NCI-H2171 treated with DMSO at 0.1 percent for 48 hours (cell line): ENCODE measurements at places on chromosomes 1 and 21.

GRCh38 chr1:245411245-245412036 lies 256.7 kb downstream of the KIF26B start:
- DNase-seq: no peak

DNA sequence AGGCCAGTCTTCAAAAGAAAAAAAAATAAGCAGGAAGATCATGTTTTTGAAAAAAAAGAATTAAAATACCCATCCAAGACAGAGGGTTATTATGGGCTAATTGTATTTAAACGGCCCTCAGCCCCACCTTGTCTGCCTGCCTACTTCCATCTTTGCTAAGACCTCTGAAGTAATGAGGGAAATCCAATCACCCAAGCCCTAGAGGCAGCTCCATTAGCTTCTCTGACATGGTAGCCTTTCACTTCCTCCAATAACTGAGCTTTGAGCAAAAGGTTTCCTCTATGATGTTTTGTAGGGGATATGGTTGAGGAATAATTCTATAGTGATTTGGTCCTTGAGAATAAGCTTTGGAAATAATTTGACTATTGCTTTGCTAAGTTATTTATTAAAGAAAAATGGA lies 178.2 kb upstream of the SGIP1 start:
- DNase-seq: no peak

DNA sequence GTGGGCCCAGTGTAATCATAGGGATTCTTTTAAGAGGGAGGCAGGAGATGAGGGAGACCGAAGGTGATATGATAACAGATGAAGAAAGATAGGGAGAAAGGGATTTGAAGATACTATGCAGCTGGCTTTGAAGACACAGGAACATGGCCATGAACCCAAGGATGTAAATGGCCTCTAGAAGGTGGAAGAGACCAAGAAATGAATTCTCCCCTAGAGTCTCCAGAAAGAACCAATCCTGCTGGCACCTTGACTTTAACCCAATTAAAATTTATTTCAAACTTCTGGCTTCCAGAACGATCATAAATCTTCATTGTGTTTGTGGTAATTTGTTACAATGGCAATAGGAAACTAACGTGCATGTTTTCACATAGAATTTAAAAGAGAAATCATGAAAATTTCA lies 95.0 kb upstream of the GORAB start:
- no peak for DNase-seq

- no peak for DNase-seq
Measured at GRCh38 chr1:159652506-159652905, 61.9 kb downstream of the CRP start.

GRCh38 chr1:200895443-200895789 lies 716 bp downstream of the INAVA start:
- DNase-seq: no peak

DNA sequence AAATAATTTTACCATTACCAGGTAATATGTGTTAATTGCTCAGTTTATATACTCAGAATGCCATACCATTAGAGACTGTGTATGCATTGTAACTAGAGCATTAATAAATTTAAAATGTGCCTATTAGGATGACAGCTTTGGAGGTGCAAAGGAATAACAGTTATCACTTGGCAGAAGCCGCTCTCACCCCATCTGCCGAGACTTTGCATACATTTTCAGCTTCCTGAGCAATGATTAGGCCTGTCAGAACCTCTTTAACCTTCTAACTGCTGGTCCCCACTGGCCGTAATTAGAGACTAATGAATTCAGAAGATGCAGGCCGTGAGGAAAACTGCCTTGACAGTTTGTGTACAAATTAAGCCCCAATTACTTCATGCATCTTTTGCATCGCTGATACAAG lies 158.0 kb upstream of the PROX1 start:
- DNase-seq: peak; percentile 68

DNA sequence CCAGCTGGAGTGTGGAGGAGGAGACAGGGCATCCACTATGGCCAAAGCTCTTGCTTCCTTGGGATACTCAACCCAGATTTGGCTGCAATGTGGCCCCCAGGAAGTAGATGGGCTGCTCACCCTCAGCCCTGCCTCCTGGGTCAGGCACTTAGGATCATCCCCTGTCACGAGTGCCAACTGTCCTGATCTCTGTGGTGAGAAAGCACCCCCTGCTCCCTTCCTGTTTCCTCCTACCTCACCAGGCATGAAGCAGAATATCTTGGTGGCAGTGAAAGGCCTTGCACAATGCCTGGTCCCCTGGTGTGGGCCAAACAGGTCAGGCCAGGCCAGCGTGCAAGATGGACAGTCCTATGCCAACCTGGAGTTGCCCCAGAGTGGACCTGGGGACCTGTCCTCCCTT lies 211.7 kb downstream of the GRIK3 start:
- DNase-seq: no peak

DNA sequence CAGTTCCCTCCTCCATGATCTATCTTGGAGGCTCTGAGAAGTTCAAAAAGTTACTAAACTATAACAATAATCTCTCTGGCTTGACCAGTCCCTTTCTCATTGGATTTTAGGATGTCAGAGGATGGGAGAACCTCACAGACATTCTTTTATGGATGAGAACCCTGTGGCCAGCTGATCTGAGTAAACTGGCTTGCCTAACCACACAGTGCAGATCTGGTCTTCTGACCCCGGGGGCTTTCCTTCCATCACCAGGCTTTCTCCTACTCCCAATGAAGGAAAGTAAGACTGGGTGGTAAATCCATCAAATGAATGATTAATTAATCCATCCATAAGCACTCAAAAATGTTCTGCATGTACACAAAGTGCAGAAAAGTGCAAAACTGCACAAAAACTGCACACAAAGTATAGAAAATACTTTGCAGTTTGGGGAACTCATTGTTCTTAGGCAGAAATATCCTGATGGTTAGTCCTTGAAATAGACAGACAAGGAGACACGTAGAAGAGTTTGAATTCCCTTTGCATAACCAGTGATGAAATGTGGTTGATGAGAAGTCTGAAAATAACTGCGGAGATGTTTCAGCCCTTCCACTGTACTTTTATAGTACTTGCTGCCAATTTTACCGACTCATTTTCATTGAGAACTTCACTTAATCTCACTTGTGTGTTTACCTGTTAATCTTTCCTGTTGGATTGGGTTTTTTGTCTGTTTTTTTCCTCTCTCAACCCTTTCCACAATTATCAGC lies 2.5 kb upstream of the F3 start:
- DNase-seq: no peak

- DNase-seq: no peak
Measured at GRCh38 chr1:196214866-196215265, 393.4 kb downstream of the KCNT2 start.

GRCh38 chr1:219514728-219515127 lies 98.2 kb downstream of the ZC3H11B start:
- no peak for DNase-seq

DNA sequence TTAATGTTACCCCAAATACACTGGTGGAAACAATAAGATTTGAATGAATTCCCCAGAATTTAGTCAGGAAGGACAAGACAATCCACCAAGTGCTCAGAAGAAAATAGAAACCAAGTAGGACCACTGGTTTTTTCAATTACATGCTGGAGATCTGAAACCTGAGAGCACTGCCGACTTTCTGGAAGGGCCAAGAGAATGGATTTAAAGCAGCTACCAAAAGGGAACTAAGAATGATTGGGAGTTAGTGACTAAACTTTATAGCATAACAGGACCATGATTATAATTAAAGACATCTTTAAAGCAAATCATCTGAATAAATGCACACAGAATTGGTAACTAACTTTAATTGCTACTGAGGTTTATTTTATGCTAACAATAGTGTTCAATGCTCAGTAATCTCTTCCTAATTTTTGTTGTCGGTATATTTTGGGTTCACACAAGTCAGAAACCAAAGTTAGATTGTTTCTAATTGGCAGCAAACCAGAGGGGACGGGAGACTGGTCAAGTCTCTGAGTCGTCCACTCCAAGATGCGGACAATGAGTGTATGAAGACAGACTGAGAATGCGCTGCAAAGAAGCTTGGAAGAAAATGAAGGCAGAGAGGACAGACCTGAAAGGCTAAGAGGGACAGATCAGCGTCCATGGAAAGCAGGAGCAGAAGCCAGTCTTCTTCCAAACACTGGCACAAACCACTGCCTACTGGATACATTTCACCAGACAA lies 2.3 kb upstream of the RGS13 start:
- DNase-seq: no peak

- DNase-seq: no peak
Measured at GRCh38 chr1:210378736-210379135, 50.0 kb downstream of the HHAT start.

DNA sequence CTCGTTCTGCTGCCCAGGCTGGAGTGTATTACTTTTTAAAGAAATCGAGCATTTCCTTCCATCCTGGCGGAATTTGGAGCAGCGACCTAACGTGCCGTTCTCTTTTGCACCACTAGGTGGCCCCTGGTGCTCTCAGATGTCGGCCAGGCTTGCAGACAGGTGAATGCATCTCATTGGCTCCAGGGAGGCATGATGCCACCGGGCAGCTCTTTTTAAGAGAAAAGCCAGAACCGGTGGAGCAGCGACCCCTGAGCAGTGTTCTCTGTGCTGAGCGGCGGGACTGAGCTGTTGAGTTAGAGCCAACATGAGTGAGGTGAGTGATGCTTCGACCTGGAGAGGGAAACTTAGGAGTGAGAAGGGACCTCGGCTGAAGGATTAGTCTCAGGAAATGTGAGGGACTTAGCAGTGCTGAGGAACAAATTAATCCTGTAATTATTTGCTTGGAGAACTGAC lies at the start of gene PCP4:
TSS of gene PCP4 (plus strand) at position 241 of the 453 bp plus-strand sequence. CDS start at position 305, 64 bp downstream.
- peak; percentile 74 for DNase-seq

DNA sequence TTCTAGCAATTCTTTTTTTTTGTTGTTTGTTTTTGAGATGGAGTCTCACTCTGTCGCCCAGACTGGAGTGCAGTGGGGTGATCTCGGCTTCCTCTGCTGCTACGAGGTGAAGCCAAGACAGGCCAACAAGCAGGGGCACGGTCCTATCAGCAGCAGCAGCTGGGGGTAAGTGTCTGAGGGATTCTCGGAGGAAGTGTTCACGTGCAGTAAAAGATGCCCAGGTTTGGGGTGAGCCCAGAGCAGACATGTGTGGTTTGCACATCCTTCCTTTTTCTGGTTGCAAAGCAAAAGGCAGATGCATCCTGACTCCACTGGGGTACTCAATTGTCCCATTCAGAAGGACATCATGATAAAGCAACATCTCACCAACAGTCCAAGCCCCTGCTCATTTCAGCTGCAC lies 27.7 kb downstream of the PIGP start:
- no peak for DNase-seq

GRCh38 chr1:198234520-198235251 lies 77.9 kb downstream of the NEK7 start:
- DNase-seq: peak; percentile 32

GRCh38 chr1:99820546-99820945 lies 29.6 kb upstream of the AGL start:
- no peak for DNase-seq

DNA sequence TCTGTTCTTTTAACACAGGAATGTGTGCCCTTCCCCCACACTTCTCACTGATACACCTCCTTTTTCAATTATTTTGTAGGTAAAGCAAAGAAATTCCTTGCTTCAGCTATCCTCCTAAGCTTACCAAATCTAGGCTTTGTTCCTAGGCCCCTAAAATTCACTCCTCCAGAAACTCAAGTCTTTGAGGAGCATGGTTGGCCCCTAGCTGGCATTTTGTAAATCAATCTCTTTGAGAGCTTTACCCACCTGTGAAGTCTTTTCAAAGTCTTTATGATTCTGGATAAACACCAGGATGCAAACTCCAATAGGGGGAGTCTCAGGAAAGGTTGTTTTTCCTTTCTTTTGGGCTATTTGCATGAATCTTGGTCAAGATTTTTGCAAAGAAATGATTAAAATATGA lies 82.9 kb upstream of the ZNF644 start:
- no peak for DNase-seq

DNA sequence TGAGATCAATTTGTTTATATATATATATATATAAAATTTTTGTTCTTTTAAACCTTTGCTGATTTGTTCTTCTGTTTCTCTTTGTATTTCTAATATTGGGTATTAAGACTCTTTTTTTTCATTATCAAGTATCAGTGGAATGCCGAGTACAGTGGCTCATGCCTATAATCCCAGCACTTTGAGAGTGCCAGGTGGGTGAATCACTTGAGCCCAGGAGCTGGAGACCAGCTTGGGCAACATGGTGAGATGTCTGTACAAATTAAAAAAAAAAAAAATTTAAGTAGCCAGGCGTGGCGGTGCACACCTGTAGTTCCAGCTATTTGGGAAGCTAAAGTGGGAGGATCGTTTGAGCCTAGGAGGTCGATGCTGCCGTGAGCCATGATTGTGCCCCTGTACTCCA lies 67.1 kb downstream of the MAST2 start:
- no peak for DNase-seq

- DNase-seq: no peak
Measured at GRCh38 chr1:198175423-198176170, 18.8 kb downstream of the NEK7 start.

DNA sequence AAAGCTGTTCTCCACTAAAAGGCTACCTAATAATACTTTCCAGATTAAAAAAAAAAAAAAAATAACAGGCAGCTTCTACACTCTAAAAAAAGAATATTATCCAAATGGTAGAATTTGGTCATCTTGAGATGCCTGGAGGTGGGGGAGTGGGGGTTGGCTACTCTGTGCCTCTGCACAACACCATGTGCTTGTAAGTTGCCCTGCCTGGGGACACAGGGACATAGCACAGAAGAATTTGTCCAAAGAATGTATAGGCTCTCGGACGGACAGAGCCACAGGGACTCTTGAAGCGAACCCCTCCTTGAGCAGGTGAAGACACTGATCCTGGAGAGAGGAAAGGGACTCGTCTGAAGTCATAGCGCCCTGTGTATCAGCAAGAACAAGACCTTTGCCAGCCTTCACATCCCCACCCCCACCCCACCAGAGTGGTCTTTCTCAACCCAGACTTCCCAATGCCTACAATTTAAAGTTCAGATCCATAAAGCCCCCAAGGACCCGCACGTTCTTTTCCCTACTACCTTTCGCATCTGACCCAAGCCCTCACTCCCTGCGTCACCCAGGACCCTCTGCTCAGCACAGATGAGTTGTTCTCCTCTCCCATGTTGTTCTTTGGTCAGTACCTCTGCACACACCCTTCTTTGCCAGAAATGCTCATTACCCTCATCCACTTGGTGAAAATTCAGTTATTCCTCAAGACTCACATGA lies 72.6 kb downstream of the LGR6 start:
- DNase-seq: no peak

DNA sequence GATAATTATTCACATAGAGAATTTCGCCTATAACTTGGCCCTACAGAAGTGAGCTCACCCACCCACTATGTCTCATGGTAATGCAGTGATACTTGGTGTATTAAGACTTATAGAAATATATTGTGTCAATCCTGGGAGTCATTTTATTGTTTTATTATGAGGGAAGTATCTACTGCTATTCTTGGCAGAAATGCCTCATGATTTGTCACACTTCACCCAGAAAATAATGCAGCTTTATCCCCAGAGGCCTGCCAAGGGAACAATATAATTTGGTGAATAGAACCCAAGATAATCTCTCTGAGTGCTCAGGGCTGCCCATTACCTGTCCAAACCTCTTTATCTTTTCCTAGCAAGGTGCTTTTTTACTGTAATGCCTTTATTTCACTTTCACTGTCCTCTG lies 98.0 kb downstream of the ZP4 start:
- no peak for DNase-seq
